GM13976 (cell line): ENCODE measurements at places on chromosomes 12 and 14.

GRCh38 chr12:24821691-24822090 lies 127.2 kb downstream of the BCAT1 start:
- no peak for DNase-seq

- DNase-seq, result no peak
Observed at GRCh38 chr12:68868043-68868790, 60.2 kb downstream of the MDM2 start.

DNA sequence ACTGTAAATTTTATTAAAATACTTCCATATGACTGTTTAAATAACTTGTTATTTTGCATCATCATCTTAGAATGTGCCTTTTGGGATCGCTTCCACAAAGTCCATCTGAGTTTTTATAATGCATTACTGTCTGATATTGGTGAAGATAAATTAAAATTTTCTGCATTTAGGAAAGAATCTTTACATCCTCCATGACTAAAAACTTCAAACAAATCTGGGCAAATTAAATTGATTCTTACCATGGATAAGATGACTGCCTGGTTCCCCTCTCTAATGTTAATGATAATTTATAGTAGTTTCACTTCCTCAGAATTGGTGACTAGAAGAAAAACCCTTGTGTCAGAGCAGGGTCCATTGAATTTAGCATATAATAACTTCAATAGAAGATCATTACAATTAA lies 94.7 kb upstream of the SLC38A4 start:
- DNase-seq, result peak; percentile 31

DNA sequence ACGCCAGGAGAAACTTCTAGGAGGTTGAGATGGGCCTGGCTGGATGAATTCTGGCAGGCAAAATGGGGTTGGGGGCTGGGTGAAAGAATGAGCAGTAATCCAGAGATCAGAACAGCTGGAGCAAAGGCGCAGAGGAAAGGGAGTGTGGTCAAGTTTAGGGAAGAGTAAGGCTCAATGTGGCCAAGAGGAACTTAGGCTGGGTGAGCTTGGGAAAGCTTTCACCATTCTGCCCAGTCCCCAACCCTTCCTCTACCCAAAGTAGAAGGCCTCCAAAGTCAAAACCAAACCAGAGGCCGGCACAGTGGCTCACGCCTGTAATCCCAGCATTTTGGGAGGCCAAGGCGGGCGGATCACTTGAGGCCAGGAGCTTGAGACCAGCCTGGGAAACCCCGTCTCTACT lies 10.2 kb upstream of the RABGGTA start:
- DNase-seq, result no peak

GRCh38 chr12:57844709-57845477 lies 1.6 kb downstream of the CTDSP2 start:
- DNase-seq, result peak; percentile 68
